ENCODE measurements at places on chromosomes 16 and 17.

DNA sequence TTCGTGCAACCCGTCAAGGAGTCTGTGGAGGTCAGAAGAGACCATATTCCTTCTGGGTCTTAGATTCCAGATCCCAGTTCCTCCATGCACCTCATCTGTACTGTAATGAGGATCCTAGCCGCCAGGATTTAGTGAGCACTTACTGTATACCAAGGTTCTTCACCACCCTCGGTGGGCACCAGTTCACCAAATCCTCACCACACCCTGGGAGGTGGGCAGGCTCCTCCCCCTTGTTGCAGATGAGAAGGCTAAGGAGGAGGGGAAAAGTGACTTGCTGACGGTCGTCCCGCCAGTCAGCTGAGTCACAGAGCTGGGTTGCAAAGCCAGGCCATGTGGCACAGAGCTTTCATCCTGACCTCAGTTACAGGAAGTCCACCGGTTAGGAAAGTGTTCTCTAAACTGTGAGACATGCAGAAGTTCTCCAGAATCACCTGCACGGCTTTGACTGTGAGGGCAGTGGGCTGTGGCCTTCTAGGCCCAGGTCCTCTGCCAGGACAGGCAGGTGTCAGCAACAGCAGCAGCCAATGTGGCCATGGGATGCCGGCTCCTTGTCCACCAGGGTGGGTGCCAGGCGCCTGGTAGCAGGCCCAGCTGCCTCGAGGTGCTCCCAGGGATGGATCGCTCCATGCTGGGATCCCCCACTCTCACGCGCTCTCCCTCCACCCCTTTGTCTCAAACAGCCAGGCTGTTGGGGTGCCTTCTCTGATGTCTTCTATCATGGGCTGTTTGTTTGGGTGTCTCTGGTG lies 240.3 kb upstream of the GSE1 start:
- peak; percentile 63 for DNase-seq

DNA sequence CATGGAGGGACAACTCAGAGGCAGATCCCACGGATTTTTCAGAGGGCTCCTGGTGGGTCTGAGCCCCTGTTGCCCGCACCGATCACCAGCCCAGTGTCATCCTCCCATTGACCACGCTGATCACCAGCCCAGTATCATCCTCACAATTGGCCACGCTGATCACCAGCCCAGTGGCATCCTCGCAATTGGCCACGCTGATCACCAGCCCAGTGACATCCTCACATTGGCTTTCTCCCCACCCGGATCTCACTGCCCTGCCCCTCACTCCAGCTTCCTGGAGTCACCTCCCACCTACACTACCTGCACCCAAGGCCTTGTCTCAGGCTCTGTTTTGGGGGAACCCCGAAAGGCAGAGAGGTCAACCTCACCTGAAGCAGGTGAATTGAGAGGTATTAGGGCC lies 358.2 kb upstream of the TNRC6C start:
- no peak for DNase-seq

- DNase-seq = no peak
Observed at GRCh38 chr16:50767197-50767596, 25.3 kb downstream of the CYLD start.

GRCh38 chr17:47368262-47368661 lies 44.5 kb downstream of the EFCAB13 start:
- no peak for DNase-seq

Data from activated CD8-positive, alpha-beta memory T cell treated with anti-CD3 and anti-CD28 coated beads, Interleukin-2, amount 10 ng/mL, durations not matched to agents 7 days and 5 days (primary cell).